ENCODE measurements at places on chromosomes 2 and 18.

DNA sequence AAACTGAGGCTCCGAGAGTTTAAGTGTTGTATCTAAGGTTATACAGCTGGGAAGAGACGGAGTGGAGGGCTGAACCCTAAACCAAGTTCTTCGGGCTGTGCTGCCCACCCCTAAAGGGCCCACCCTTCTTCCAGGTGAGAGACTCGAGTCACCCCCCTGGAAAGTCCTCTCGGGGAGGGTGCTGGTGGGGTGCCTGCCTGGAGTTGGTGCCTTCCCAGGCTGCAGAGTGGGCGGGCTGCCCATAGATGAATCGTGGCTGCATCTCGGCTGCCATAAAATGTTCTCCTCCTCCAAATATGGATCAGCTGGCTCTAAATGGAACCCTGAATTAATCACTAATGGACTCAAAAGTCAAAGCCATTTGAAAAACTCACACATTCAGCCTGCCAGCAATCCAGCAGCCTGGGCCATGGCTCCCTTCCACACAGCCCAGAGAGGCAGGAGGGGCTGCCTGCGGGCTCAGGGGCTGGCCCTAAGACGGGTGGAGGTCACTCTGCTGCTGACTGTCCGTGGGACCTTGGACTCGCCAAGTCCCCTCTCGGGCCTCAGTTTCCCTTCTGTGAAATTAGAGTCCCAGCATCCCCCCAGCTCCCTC lies 7.7 kb downstream of the CIB4 start:
- no peak for DNase-seq

- no peak for DNase-seq
Observed at GRCh38 chr2:99439971-99440505, 49.8 kb downstream of the REV1 start.

GRCh38 chr2:69012310-69013141 lies 453 bp upstream of the ANTXR1 start:
- DNase-seq, result peak; percentile 70

DNA sequence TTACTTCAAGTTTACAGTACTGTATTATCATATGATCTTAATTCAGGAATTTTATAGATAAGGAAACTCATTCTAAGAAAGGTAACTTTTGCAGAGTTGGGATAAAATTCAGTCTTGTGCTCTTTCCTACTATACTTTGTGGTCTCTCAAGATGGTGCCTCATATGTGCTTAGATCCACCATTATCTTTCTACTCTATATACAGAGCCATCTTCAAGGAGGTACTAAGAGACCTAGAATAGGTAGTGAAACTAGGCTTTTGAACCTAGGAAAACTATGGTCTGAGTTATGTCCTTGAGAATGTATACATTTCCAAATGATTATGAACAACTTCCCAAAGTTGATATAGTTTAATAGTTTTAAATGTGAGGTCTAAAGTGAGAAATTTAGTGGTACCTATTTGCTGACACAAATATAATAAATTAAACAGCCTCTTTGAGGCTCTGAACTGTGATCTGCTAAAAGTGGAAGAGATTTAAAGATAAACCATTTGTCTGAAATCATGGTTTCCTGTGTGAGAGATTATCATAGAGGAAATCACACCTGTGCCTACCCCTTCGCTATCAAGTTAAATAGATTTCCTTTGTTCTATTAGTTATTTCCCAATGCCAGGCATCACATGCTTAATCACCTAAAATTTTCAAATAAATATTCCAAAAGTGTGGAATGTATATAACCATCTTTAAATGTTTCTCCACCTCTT lies 27.2 kb downstream of the ACAA2 start:
- no peak for DNase-seq

DNA sequence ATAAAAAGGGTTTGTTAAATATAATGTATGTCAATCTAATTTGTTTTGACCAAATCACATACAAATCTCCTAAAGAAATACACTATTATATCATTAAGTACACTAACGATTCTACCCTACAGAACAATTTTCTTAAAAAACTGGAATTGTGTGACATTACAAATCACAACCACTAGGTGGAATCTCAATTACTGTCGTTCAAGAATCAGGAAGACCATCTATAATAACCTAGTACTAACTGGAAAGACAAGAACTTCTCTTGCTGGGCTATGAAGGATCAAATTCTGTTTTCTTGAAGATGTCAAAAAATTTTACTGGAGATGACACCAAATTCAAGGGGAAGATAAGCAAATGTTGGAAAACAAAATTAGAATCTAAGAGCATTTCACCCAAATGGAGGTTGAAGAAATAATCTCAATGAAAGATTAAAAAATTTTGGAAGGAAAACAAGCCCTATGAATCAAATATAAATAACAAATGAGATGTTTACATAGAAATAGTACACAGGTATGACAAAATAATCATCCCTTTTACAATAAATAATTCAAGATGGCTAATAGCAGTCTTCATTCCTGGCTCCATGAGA lies 110.9 kb downstream of the STK39 start:
- peak; percentile 54 for DNase-seq

GRCh38 chr2:172084645-172085459 lies 455 bp upstream of the DLX1 start:
- peak; percentile 98 for DNase-seq

GRCh38 chr2:43217228-43218154 lies 8.9 kb downstream of the ZFP36L2 start:
- DNase-seq, result no peak

GRCh38 chr2:102344397-102344796 lies 11.2 kb upstream of the IL18R1 start:
- DNase-seq, result no peak

DNA sequence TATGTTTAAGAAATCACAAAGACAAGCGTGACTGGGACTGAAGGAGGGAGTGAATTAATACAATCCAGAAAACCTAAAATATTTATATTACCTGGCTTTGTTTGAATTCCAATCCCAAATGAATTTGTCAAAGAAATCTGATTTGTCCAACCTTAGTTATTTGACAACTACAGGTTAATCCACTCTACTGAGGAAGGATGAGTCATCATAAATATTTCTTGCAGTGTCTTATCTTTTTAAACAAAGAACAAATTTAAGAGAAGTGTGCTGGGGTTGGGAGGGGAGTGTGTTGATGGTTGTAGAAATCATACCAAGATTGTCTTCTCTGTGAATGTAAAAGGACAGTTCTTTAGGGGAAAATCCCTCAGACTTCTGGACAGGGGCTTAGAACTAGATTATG lies 1106.3 kb upstream of the SLC39A10 start:
- no peak for DNase-seq

- no peak for DNase-seq
Observed at GRCh38 chr2:128772671-128773070, 454.0 kb upstream of the HS6ST1 start.

DNA sequence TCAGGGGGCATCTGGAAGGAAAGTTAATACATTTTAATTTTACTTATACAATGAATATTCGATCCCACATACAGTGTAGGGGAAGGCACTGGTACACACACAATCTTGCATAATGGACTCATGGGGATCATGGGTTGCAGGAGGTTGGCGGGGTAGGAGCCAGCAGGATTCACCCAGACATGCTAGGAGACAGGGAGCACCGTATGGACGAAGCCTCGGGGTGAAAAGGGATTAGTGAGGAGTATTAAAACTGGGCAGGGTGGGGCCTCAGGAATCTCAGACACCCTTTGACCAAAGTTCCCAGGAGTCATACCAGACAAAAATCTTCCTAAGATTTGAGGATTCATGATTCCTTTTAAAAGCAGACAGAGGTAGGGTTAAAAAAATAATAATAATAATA lies 140.8 kb downstream of the BCL11A start:
- no peak for DNase-seq

DNA sequence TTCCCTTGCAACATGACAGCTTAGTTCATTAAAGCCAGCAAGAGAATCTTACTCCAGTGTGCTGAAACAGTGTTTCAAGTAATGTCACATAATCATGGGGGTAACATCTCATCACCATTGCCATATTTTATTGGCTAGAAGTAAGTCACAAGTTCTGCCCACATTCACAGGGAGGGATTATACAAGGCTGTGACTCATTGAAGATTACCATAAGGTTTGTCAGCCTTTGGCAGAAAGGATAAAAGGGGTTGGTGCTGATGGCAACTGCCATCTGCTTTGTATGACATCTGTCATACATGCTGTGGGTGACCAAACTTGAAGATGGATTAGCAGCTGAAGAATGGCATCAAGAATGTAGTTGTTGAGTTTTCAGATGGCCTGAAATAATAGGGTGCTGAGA lies 61.2 kb downstream of the KCNE4 start:
- peak; percentile 53 for DNase-seq

DNA sequence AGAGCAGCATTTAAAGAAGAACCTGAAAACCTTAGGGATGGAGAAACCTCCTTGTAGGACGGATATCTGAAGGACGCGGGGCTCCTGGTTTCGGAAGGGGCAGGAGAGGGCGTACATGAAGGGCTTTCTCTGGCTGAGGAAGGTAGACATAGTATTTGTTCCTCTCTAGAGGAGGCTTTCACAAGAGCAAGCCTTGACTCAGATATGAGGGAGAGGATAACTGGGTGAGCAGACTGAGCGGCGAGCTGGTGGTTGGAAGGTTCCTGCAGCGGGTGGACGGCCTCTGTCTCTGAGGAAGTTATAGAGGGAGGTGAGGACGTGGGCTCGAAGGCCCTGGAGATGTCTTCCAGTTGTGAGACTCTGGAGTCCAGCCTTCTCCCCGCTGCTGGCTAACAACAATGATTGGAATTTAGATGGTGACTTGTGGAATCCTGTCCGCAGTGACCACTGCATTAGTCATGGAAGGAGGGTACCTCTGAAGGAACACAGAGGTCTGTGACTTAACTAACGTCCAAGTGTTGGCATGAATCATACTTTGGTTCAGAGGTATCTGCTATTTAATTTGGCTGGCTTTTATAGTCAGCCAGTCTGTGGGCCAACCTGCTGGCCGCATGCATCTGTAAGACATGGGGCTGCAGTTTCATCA lies 80.9 kb downstream of the ASAP2 start:
- DNase-seq, result peak; percentile 100

DNA sequence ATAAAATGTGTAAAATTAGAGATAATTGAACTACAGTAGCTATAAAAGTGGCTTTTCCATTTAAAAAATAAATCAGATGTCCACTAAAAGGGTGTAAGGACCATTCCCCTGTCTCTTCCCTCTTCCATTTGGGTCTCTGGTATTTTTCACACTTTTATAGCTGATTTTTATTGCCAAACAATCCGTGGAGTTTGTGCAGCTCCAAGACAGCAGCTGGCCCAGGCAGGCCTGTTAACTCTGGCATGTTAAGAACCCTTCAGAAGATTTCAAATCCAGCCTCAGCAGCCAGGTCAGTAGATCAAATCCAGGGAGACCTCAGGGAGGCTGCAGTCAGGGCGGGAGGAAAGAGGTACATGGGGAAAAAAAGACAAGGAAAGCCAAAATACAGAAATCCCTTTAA lies 827.1 kb upstream of the FANCL start:
- DNase-seq, result no peak

GRCh38 chr2:39547811-39548719 lies 111.0 kb upstream of the MAP4K3 start:
- peak; percentile 91 for DNase-seq

DNA sequence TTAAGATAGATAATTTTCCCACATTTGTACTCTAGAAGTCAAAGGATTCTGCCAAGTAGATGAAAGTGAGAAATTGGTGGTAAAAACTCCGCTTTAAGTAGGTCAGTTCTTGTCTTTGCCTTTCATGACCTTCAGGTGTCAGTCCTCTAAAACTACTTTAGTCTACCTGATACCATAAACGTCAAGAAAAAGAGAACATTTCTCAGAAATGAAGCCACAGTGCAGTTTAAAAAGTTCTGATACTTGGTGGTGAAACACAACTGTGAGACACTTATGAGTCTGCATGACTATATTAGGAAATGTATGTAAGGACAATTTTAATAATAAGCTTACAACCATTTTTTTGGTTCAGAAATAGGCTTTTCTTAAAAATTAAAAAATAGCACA lies 583.3 kb downstream of the SATB2 start:
- DNase-seq, result no peak

GRCh38 chr2:14759082-14759481 lies 126.6 kb downstream of the LRATD1 start:
- DNase-seq, result no peak

- no peak for DNase-seq
Observed at GRCh38 chr2:65309699-65310098, 82.1 kb downstream of the ACTR2 start.

GRCh38 chr2:79016342-79016741 lies 9.2 kb upstream of the REG3G start:
- no peak for DNase-seq

DNA sequence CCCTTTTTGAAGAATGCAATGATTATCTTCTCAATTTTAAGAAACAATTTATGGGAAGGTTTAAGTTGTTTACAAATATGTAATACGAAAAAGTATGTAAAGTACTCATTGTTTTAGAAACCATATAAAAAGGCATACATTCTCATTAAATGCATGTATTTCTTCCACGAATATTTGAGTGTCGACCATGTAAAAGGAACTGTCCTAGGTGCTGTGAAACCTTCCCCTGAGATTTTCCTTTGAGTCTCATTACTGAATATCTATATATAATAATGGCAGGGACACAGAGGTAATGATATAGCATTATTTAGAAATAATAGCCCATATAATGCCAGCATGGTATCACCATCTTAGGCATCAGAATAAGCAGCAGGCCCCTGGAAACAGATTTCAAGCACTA lies 239.3 kb downstream of the ERBB4 start:
- DNase-seq, result no peak

DNA sequence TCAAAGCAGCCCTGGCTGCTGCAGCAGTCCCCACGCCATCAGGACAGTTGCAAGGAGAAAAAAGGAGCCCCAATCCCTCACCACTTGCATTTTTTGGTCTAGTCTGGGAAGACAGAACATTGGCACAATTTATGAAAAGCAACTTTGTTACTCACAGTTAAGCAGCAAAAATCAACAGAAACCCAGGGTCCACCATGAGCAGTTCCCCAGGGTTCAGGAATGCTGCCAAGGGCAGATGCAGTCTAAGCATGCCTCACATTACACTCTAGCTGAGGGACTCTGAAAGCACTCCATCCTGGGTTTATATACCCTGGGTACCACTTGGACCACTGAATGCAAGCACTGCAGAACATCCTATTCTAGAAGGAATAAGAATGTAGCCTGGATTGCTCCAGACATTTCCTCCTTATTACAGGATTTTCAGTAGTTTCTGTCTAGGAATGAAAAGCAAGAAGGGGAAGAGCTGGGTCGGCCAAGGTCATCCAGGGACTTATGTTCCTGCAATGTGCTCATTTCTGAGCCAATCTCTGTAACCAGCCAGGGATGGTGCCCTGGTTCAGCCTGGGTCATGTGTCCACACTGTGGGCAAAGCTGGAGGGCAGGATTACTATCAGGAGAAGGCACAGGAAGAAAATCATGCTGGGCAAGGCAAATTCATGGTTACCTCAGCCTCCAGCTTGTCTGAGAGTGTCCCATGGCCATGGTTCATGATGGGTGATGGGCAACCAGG lies 19.5 kb upstream of the TMEM163 start:
- peak; percentile 43 for DNase-seq

DNA sequence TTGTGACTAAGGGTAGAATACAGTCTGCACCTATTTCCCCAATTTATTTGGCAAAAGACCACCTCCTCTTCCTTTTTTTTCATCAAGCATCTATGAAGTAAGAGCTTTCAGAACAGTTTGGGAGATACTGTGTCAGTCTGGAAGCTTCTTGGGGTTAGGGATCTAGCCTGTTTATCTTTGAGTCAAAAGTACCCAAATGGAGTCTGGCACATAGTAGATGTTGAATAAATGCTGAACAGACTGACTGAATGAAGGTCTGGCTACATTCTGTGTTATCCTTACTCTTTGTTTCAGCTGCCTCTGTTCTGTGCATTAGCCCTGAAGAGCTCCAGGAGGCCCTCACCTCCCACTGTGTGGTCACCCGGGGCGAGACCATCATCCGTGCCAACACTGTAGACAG lies 223.2 kb downstream of the MYO3B start:
- DNase-seq, result no peak

- DNase-seq, result no peak
Observed at GRCh38 chr2:27033253-27033852, 588 bp downstream of the TMEM214 start.

Measured in RPMI7951 (cell line).